D721Med (cell line): ENCODE measurements at places on chromosomes 11 and 22.
A peak's percentile ranks its signal among the peaks of the same experiment; 100 is the strongest.

DNA sequence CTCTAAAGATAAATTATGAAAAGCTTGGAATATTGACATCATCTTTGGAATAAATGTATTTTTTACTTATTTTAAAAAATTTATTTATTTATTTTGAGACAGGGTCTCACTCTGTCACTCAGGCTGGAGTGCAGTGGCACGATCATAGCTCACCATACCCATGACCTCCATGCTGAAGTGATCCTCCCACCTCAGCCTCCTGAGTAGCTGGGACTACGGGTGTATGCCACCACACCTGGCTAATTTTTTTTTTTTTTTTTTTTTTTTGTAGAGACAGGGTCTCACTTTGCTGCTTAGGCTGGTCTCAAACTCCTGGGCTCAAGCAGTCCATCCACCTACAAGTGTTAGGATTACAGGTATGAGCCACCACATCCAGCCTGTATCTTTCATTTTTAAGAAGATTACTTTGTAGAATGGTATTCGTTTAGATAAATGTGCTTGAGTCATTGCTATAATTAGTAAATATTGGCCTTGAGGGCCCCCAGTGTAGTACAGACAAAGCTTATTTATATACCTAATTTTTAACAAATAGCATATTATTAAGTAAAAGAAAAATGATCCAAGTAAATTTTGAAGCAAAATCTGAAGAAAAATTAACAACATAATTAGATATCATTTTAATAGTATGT is 8.5 kb downstream of the SWAP70 start:
- DNase-seq = no peak

DNA sequence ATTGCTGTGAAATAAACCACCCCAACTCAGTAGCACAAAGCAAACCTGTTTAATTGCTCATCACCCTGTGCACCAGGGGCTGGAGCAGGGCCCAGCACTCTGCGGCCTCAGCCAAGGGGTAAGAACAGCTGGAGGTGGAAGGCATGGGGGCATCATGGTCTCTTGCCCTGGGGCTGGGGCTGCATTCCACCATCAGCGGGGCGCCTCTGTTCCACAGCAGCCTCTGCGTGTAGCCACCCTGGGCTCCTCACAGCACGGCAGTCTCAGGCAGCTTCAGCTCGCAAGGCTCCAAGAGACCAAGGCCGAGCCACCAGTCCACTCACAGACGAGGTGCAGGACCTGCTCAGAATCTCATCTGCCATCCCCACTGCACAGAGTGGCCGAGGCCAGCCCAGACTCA is 630.7 kb downstream of the TBC1D22A start:
- no peak for DNase-seq

DNA sequence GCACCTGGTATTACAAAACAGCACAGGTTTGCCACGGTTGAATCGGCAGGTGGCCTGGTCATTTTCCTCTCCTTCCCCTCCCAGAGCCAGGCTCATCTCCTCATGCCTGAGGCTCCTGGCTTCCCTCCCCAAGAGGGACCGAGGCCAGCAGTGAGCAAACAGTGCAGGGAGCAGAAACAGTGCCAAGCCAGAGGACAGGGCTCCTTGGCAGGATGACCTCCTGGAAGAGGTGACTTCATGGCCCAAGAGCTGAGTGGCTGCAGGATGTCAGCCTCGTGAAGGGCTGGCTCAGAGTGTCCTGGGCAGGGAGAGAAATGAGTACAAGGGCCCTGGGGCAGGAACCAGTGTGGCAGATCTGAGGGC is 22.8 kb upstream of the PPFIA1 start:
- DNase-seq = no peak

DNA sequence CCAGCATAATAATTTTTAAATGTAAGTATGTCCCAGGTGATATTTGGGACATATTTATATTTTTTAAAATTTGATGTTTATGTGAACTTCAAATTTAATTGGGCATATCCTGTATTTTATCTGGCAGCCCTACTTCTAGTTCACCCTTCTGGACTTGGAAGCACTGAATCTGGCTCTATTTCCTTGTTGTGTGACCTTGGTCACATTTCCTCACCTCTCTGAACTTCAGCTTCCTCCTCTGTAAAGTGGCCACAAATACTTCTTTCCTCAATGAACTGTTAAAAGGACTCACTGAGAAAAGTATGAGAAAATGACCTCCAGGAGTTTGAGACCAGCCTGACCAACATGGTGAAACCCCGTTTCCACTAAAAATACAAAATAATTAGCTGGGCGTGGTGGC is 8.1 kb upstream of the RNF185 start:
- DNase-seq = no peak

GRCh38 chr11:96254087-96254486 is 88.9 kb downstream of the MAML2 start:
- DNase-seq = no peak

DNA sequence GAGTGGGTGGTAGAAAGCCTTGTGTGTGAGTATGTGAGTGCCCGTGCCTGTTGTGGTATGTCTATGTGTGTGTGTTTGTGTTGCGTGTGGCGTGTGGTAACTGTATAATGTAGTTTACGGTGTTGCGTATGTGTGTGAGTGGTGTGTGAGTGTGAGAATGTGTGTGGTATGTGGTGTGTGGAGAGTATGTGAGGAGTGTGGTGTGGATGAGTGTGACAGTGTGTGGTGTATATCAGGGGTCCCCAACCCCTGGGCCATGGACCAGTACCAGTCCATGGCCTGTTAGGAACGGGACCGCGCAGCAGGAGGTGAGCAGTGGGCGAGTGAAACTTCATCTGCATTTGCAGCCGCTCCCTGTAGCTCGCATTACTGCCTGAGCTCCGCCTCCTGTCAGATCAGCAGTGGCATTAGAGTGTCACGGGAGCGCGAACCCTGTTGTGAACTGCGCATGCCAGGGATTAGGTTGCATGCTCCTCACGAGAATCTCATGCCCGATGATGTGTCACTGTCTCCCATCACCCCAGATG is 5.7 kb downstream of the UPK3A start:
- DNase-seq = no peak

DNA sequence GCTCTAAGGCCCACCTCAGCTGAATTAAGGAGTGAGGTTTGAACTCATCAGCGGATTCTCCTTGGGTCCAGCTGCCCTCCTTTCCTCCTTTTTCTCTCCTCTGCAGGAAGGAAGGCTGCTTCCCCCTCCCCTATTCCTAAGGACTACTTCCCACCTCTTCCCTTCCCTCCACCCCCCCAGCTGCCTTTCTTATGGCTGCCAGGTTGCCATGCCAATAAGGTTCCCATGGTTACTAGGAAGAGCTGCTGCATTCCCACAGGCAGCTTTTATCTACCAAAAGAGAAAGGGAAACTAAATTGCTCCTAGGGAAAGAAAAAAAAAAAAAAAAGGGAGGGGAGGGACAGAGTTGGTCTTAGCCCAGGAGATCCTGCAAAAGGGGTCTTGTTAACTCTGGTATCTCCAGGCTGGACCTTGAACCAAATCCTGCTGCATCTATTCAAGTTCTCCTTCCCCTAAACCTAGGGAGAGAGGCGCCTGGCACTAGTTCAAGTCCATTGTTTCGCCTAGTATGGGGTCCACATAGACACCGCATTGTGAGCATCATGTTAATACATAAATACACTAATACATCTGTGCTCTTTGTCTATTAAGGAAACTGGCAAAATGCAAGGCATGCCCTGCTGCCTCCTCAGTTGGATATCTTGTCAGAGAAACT is 21.2 kb upstream of the FEZ1 start:
- DNase-seq = no peak

- DNase-seq = no peak
Observed at GRCh38 chr11:88603091-88603867, 265.7 kb upstream of the CTSC start.

GRCh38 chr11:15933886-15934625 is 422.3 kb downstream of the SOX6 start:
- DNase-seq = no peak

GRCh38 chr22:31094021-31094551 is 13.0 kb downstream of the SMTN start:
- DNase-seq = peak; percentile 5

DNA sequence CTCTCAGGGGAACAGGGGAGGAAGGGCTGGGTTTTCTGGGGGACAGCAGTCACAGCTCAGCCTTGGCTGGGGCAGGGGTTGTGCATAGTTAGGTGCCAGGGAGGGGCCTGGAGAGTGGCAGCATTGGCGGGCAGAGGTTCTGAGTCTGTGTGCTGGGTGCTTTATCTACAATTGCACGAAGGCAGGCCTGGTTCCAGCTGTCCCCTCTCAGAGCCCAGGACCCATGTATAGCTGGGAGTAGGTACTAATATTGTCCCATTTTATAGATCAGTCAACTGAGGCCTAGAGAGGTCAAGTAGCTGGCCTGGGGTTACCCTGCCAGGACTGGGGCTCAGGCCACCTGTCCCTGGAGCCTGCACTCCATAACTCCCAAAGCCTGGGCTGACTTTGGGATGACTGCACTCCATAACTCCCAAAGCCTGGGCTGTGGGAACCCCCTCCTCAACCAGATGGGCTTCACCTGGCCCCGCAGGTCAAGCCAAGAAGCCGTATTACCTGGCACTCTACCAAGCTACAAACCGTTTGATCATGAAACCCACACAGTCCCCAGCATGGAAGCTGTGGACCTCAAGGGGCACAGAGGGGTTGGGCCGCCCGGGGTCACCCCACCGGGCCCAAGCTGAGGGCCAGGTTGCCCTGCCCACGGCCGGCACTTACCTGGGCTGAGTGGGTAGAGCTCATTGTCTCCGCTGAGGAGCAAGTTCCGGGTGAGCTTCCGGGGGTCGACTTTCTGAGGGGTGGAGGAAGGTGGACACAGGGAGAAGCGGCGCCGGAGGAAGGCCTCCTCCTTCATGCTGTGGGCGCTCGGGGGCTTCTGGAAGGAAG is 36.5 kb downstream of the OSBPL5 start:
- no peak for DNase-seq

DNA sequence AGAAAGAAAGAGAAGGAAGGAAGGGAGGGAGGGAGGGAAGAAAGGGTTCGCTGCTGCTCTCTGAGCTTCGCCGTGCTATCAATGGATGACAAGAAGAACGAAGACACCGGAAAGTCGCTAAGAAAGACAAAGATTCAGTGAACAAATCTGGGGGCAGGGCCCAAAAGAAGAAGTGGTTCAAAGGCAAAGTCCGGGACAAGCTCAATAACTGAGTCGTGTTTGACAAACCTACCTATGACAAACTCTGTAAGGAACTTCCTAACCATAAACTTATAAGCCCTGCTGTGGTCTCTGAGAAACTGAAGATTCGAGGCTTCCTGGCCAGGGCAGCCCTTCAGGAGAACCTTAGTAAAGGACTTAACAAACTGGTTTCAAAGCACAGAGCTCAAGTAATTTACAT is 2.9 kb upstream of the TTLL1 start:
- no peak for DNase-seq

DNA sequence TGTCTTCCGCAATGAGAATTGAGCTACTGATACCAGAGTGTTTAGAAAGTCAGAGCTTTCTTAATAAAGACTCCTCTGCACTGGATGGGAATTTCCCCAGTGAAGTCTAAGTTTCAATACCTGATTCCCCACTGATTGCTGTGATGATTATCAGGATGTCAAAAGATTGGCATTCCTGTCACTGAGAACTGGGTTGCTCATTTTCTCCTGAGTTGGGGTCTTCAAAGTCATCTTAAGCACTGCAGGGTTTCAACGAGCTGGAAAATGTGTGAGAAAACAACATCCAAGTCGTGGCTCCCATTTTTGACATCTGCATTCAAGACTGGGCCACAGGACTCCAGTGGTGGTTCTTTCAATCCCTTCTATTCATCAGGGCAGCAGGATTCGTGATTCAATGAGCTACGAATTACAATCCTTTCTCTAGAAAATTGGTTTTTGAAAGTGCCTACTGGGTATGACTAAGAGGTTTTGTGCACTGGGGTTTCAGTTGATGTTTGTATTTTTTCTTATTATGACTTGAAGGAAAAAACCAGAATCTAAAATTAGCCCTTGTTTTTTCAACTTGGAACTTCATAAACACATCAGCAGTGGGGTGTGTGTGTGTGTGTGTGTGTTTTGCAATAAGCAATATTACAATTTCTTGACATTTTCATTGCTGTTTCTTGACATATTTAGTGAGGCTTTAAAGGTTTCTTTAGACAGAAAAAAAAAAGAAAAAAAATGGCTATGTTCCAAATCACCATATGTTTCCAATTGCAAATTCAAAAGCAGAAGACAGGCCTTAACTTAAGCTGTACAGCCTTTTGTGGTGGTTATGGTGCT is 233.0 kb downstream of the FAM76B start:
- DNase-seq = no peak

- no peak for DNase-seq
Observed at GRCh38 chr11:128902515-128903066, 11.4 kb downstream of the KCNJ5 start.

DNA sequence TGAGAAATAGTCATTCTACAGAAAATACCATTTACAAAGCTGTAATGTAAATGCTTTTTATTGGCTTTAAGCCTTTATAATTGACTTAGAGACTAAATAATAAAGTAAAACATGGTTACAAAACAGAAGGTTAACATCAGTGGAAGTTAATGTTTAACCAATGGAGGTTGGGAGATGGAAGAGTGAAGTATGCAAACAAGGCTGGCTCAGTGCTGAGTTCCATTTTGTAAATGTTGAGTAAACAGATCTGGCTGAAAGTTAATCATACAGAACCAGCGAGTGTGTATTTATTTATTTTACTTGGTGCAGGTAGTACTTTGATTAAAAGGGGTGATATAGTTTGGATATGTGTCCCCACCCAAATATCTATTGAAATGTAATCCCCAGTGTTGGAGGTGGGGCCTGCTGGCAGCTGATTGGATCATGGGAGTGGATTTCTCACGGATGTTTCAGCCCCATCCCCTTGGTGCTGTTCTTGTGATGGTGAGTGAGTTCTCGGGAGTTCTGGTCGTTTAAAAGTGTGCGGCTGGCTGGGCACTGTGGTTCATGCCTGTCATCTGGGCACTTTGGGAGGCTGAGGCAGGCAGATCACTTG is 827.4 kb downstream of the OPCML start:
- no peak for DNase-seq

DNA sequence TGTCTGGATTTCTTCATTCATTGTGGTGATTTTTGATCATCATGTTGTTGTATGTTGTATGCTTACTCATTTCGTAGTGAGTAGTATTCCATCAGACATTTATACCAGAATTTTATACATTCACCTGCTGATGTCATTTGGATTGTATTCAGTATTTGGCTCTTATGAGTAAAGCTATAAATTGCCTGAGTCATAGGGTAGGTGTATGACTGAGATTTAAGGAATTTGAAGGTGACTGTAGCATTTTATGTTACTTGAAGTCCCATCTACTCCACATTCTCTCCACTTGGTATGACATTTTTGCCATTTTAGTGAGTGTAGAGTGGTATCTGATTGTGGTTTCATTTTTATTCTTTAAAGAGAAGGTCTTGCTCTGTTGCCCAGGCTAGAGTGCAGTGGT is 548.2 kb downstream of the TBC1D22A start:
- DNase-seq = no peak

GRCh38 chr11:88494848-88495247 is 157.3 kb upstream of the CTSC start:
- DNase-seq = no peak
